ENCODE measurements at places on chromosomes 2 and 18.

DNA sequence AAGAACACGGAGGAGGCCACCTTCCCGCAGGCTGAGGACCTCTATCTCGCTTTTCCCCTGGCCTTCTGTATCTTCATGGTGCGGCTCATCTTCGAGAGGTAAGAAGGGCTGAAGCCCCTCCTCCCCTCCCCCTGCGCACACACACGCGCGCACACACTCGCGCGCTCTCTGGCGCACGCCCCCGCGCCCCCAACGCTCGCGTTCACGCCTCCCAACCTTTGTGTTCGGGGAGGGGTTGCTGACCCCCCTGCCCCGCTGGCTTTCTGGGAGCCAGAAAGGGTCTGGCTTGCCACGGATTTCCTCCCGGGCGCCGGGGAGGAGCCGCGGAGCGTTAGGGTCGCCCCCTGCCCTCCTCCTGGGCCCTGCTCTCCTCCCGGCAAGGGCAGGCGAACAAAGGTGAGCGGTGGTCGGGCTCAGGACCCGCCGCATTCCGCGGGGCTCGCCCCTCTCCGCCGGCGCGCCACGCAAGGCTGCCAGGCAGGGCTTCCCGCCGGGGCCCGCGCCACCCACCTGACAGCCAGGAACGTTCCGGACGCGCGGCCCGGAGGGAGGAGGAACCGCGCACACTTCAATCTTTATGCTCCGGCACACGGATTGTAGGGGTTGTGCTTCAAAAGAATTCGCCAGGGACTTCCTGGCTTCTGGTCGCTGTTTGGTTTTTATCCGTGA lies 583 bp downstream of the CERS6 start:
- DNase-seq = peak; percentile 54

GRCh38 chr2:241031436-241032165 lies 33.2 kb downstream of the SNED1 start:
- DNase-seq = no peak

DNA sequence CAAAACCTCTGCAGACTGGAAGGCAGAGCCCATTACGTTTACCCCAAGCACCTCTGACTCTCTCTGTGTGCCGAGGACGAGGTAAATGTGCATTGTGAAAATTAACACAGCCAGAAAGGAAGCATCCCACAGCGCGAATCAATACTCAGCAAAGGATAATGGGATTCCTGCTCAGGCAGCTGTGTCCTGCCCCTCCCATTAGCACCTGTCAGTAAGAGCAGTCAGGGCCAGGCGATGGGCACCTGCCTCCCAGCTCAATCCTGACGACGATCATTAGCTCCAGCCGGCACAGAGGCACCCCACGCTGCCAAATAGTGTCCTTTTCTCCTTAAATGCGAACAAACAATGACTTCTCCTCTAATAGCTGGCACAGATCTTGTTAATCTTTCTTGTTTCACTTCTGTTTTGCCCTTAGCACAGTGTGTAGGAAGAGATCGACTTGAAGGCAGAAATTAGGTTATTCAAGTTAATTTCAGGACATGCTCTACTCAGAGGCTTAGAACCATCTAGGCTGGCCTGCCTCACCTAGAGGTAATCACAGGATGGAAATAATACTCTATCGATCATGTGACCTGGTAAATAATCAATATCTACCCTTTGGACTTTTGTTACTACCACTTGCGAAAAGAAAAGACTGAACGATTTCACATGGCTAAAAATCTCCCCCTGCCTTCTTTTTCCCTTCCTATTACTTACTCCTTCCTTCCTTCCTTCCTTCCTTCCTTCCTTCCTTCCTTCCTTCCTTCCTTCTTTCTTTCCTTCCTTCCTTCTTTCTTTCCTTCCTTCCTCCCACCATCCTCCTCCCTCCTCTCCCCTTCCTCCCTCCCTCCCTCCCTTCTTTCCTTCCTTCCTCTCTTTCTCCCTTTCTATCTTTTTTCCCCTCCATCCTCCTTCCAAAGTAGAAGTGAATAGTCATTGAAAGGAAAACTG lies 487.9 kb upstream of the ID2 start:
- no peak for DNase-seq

- no peak for DNase-seq
Observed at GRCh38 chr2:75614162-75614651, 32.4 kb upstream of the MRPL19 start.

DNA sequence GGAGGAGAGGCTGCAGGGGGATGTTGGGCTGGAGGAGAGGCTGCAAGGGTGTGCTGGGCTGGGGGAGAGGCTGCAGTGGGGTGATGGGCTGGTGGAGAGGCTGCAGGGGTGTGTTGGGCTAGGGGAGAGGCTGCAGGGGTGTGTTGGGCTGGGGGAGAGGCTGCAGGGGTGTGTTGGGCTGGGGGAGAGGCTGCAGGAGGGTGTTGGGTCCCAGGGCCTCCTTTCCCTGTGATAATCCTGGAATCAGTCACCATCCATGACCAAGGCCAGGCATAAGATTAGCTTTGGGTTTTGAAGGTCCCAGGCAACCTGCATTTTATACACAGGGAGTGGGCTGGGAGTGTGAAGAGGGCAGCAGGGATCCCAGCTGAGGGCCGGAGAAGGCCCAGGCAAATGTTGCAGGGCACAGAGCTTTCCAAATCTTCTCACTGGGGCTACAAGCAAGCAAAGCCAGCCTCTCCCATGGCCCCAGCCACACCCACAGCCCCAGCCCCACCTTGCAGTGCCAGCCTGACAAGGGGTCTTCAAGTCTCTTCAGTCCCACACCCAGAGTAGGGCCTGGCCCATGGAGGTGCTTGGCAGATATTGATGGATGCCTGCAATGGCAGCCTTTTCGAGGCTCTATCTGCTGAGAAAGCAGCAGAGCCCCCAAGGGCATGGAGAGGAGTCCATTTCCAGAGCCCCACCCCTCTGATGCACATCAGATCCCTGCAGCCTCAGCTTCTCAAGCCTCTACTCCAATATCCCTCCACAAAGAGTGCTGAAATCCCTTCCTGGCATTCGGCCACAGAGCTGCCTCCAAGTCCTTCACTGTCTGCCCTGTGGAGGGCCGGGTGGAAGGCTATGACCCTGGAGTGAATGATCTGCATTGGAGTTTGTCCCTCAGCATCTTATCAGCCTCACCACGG lies 50.3 kb upstream of the GLI2 start:
- no peak for DNase-seq

- no peak for DNase-seq
Observed at GRCh38 chr2:69159986-69160385, 147.0 kb downstream of the ANTXR1 start.

DNA sequence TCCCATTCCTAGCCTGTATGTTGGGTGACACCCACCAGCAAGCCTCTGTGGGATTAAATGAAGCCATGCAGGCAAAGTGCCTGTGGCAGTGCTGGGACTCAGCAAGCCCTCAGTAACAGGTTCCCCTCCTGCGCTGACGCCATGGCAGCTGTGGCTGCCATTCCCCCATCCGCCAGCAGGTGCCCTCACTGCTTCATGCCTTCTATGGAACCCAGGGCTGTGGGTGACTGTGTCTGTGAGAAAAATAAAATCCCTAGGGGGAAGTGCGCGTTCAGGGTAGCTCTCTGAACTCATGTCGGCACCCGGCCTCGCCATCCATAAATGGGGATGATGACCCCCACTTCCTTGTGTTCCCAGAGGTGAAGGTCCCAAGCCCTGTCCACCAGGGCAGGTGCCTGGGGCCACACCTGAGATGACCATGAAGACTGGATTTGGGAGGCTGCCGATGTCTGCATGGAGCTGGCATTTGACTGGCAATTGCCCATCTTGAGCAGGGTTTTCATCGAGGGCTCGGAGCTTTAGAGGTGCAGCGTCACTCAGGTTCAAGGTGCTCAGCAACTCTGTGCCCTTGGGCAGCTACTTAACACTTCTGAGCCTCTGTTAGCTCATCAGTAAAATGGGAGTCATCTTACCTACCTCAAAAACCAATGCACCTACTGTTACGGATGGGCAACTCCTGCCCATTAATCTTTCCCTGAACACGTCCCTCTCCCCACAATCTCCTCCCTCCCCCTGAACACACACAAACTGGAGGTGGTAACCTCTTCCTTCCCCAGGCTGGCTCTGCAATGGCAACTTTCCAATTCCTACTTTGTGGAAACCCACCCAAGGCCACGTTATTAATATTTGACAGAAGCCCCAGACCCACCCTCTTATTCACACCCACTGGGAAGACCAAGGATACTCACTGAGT lies 2.9 kb upstream of the MAL start:
- peak; percentile 88 for DNase-seq

- DNase-seq = no peak
Observed at GRCh38 chr2:203997481-203997880, 60.9 kb downstream of the ICOS start.

DNA sequence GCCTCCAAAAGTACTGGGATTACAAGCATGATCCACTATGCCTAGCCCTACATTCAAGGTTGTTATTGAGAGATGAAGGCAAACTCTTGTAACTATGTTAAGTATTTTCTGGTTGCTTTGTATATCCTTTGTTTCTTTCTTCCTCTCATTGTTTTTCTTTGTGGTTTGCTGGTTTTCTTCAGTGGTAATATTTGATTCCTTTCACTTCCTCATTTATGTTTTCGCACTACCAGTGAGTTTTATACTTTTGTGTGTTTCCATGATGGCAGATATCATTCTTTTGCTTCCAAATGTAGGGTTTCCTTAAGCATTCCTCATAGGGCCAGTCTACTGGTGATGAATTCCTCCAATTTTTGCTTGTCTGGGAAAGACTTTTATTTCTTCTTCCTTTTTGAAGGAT lies 90.2 kb downstream of the NCK2 start:
- DNase-seq = no peak

DNA sequence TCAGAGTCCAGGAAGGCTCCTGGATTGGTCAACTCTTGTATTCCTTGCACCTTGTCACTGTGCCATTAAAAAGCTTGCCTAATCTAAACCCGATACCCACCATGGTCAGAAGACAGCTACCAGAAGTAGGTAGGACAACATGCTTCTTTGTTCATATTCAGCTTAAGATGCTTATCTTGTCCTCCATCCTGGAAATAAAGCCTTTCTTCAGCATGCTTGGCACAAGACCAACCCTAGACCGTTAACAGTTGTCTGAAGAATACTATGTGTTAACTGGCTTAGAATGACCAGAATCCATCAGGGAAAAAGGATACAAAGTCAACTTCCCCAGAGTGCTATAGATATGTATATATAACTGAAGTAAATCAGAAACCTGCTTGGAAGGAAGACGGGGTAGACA lies 193.9 kb downstream of the ZRANB3 start:
- DNase-seq = no peak

DNA sequence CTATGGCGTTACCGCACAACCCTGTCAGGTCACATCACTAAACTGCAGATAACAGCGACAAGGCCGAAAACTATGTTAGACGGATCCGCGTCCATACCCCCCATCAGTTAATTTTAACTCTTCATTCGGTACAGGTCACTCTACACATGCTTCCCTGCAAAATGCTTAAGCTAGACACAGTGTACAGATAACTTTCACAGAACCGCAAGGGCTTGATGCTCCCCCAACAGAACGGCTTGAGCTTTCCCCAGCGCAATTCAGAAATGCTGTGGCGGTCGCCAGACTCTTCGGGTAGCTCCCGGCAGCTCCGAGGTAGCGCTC lies 283 bp upstream of the RBBP8 start:
- DNase-seq = no peak

GRCh38 chr2:12498704-12499103 lies 218.0 kb upstream of the TRIB2 start:
- DNase-seq = no peak

DNA sequence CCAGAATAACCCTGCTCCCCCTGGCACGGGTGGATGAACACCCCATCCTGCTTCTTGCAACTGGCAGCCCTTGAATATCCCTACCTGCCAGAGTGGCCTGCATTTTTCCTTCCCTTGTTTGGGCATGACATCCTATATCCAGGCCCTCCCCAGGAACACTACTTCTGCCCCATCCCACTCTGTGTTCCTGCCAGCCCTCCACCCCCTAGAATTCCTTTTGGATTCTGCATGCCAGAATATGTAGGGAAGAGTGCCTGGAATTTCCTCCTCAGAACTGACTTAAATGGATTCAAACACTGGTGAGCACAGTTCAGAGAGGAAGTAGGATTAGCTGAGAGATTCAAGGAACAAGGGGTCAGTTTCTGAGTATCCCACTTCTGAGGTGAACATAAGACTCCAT lies 123.5 kb upstream of the PELI1 start:
- DNase-seq = no peak

DNA sequence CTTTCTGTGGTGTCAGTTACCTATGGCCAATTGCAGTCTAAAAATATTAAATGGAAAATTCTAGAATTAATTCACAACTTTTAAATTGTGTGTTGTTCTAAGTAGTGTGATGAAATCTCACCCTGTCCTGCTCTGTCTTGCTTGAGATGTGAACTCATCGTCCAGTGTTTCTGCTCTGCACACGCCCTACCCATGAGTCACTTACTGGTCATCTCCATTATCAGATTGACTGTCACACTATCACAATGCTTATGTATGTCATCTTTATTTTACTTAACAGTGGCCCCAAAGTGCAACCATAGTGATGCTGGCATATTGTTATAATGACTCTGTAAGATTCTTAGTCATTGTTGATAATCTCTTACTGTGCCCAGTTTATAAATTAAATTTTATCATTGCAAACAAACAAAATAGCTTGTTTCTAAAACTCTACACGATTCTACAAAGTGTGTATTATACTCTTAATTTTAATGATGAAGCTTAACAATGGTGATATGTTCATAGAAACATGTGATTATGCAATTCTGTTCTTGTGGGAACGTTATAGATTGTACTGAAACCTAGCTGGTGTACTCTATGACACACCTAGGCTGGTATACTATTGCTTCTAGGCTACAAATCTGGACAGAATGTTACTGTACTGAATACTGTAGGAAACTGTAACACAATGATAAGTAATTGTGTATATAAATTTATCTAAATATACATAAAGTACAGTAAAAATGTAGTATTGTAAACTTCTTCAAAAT lies 1086.8 kb upstream of the PIK3C3 start:
- no peak for DNase-seq

GRCh38 chr2:23836971-23837565 lies 89.9 kb downstream of the ATAD2B start:
- DNase-seq = no peak

- DNase-seq = no peak
Observed at GRCh38 chr2:219183151-219183772, 5.2 kb downstream of the RETREG2 start.

DNA sequence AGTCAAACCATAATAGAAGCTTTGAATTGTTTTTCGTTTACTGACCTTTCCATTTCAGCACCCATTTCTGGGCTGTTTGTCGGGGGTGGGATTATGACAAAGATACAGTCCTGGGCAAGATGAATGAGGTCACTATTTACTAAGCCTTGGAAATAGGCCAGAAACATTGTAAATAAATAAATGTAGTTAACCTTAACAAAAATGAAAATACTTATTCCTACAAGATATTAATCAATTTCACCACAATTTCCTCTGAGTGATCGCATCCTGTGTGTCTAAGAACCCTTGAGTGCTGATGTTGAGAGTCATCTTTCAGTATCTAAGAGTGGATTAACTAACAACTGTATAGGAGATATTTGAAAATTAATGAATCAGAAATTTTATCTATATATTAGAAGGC lies 14.0 kb downstream of the ITGA4 start:
- DNase-seq = no peak

DNA sequence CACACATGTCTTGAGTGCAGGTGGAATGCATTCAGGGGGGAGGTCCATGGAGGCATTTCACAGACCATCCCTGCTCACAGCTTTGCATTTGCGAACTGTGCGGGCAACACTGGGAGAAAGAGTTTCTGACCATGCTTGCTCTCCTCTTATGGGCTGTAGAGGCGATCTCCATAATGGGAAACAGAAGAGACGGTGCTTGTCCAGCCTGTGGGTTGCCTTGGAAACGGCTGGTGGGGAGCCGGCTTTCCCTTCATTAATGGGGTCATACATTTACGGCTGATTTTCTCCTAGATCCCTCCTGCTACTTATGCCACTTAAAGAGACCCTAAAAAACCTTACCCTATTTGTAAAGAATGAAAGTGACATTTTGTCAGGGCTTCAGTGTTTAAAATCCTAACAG lies 147.4 kb downstream of the SOX11 start:
- DNase-seq = no peak
